ENCODE measurements at places on chromosomes 7 and 10. TPM values are rescaled to one million over a fixed set of nuclear protein-coding genes. Genes with fewer than 3 reads are reported as not detected.

The OR6B1 gene
- not detected for total RNA-seq

The TMEM196 gene
- total RNA-seq, result not detected

The ZNF239 gene
- 4.8 TPM for total RNA-seq

The PTF1A gene
- not detected for total RNA-seq

The SAP25 gene
- total RNA-seq, result 118 TPM

DNA sequence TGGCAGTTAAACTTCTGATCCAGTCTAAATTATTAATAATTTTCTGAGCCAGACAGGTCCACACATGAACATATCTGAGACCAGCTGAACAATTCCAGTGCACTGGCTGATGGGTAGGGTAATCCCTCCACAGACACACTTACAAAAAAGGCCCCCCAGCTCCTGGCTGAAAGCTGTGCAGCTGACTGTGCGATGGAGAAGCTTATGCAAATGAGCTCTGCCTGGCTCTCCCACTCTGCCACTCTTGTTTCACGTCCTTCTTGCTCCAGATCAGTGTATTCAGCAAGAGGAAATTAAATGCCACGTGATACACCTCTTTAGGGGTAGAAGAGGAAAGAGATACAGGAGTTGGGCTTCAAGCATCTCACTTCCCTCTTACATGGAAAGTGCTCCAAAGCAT, 76.4 kb upstream of the FEZF1 start:
- no peak for DNase-seq

- DNase-seq, result no peak
Measured at GRCh38 chr10:46317889-46318288, 31.1 kb downstream of the ANTXRL start.

- no peak for DNase-seq
Measured at GRCh38 chr7:78770422-78771410, 682.8 kb downstream of the MAGI2 start.

GRCh38 chr10:96366508-96366907, 7.7 kb upstream of the OPALIN start:
- no peak for DNase-seq

DNA sequence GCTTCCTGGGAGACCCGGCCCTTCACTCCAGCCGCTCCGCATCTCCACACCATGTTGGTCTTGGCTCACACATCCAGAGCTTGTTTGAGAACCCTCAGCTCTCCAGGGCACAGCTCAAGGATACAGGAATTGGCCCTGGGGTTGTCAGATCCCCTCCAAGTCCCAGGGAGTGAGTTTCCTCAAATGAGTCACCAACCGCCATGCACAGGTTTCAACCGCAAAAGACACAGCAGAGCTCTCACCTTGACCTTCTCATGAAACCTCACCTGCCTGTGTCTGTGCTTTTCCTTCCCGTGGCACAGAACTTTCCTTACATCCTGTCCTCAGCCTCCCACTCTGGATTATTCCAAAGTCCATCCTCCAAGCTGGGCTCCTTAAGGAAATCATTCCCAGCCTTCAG, 20.6 kb downstream of the AZGP1 start:
- DNase-seq, result no peak

DNA sequence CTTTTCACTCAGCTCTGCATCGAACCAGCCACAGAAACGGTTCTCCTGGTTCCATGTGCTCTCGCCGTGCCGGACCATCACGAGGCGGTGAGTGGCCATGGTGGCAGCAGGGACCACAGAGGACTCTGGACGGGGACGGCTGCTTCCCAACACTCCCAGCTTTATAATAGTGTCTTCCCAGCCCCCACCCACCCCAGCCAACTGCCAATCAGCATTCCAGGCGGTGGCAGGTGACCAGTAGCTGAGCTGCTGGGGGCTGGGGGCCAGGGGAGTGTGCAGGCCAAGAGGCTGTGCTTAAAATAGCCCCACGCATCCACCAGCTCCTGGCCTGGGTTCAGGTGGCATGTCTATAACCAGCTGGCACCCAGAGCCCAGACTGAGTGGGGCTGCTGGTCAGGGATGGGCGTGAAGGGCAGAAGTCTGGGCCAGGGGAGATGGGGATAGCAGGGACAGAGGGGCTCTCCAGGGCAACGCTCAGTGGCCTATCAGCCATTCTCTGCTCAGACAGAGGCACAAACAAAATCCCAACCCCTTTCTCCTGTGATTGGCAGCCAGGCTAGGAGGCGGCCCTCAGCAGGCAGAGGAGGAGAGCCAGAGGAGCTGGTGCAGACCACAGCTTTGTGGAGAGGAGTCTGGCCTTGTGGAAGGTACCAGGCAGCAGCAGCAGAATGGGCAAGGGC, at the start of gene PGAM2:
TSS of gene PGAM2 (minus strand) at position 137 of the 680 bp plus-strand sequence. CDS start at position 99, 38 bp downstream.
- DNase-seq, result no peak

GRCh38 chr10:110857265-110858171, 14.2 kb upstream of the PDCD4 start:
- no peak for DNase-seq

DNA sequence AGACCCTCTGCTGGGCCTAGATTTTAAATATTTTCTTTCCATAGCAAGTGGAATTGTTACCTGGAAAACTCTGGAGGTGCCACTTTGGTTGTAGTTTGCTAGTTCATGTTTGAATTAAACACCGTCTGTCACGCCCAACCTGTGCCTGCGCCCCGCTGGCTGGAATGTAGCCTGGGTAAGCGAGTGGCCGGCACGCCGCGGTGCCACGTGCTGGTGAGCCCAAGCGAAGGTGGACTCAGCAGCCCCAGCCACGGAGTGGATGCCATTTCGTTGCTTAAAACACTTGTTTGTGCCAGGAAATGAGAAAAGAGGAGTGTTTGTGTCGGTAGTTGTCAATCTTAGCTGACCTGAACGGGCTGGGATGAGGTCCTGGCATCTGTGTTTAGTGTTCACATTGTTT, 2.7 kb downstream of the GET4 start:
- no peak for DNase-seq

GRCh38 chr10:90328896-90329295, 528.9 kb downstream of the HTR7 start:
- DNase-seq, result no peak

Data from naive thymus-derived CD8-positive, alpha-beta T cell (primary cell).